Activated naive CD4-positive, alpha-beta T cell treated with anti-CD3 and anti-CD28 coated beads, Interleukin-2, amount 50 U/mL, for 16 hours (primary cell): ENCODE measurements at places on chromosomes 2 and 18.
A peak's percentile ranks its signal among the peaks of the same experiment; 100 is the strongest.

GRCh38 chr2:98749066-98749450 is 18.1 kb upstream of the MGAT4A start:
- no peak for DNase-seq

- DNase-seq, result no peak
Measured at GRCh38 chr2:231522418-231523180, 7.6 kb downstream of the NMUR1 start.

DNA sequence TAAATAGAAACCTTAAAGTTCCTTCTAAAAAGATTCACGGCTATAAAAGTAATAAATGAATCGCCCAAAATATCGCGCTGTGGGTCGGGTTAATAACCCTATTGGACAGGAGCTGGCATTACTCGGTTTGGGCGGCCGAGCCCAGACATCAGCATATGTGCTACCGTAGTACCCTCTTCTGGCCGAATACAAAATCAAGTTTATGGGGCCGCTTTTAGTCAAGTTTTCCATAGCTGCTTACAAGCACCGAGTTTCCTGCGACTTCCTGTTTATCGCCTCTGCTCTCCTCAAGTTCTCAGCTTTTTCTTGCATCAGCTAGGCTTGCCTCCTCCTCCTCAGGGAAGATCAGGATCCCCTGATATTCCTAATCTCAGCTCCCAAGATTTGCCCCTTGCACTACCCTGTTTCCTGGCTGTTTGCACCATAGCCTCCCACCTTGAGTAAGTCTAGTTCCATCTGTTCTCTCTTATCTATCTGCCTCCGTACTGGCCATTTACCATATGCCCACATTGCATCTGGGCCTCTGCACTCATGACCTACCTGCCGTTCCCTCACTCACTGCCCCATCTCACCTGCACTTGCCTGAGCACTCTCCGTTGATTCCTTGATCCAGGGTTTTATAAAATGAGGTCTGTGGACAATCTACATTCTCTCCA is 56.1 kb downstream of the SLC35F5 start:
- peak; percentile 50 for DNase-seq

- no peak for DNase-seq
Measured at GRCh38 chr2:103327386-103327785, 565.6 kb downstream of the TMEM182 start.

DNA sequence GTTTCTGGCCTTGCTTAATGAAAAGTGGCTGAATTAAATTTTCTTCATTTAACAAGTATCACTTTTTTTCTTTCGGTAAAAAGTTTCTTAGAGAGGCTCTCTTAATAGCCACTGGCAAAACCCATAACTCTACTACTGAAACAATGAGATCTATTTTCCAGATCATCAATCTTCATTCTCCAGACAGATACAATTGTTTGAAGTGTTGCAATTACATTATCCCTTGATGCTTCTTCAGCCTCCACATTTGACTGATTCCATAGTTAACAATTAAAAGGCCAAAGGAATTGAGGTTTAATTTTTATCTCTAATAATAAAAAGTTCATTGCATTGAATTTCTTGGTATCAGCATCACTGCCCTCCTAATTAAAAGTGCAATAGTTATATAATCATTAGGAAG is 176.3 kb downstream of the ZNF385B start:
- no peak for DNase-seq

DNA sequence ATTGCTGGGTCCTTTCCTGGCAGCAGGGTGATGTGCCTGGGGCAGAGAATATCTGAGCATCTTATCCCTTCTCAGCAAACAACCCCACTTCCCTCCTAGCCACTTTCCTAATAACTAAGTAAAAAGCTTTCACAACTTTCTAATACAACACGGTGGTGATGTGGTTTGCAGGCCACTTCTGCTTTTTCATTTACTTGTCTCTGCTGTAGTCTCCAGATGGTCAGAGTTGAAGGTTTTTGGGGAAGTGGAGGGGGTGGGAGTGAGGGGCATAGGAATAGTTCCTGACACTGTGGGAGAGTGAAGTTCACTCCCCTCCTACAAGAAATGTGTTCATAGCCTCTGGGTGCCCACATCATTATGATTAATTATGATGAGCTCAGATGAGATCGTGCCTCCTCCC is 11.6 kb downstream of the OXER1 start:
- DNase-seq, result no peak

DNA sequence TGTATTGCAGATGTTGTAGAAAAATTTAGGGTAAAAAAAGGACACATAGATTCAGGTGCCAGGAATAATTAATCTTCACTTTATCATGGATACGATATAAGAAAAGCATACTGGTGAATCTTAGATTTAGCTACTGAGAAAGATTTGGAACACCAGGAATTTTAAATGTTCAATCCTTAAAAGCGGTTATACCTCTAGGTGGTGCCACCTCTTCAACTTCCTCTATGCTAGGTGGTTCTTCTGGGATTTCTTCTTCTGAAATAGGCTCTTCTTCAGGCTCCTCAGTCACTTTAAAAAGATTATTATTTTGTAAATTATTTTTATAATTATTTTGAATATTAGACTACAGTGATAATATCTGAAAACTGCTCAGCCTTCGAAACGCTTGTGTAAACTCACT is 133.1 kb downstream of the TTN start:
- DNase-seq, result no peak

DNA sequence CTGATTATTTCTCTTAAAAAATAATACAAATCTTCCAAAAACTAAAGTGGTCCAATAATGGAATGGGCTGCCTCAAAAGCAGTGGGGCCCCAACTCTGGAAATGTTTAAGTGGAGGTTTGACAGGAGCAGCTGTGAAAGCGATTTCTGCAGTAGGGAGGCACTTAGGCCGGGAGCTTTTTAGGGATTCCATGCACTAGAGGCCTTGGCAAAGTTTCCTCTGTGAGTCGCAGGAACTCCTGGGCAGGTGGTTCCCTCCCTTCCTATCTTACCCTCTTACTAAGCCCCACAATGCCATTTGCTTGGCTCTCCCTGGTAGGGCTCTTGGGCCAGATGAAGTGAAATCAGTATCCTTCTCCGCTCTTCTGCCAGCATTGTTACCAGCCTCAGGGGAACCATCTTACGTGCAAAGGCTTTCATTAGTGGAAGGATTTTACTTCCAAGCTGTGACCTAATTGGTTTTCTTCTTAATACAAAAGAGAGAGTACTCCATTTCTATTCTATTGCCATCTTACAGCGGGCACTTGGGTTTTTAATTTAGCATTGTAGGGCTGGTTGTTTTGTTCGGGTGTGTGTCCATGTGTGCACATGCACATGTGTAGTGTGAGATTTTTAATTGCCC is 34.3 kb upstream of the C18orf32 start:
- DNase-seq, result no peak

DNA sequence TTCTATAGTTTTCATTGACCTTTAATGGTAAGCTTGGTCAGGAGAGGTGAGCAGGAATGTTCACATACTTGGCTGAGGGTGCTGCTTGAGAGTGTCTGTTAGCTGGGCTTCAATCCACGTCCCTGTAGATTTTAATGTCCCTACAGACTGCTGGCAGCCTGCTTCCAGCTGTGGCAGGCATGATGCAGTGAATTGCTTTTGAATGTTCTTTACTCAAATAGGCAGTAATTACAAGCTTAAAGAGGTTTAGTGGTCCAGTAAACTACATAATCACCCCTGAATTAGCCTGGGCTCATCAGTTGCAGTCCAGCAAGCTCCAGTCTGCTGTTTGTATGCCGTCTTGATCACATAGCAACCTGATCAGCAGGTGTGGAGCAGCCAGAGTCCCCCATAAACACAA is 102.1 kb downstream of the MEIS1 start:
- DNase-seq, result no peak

DNA sequence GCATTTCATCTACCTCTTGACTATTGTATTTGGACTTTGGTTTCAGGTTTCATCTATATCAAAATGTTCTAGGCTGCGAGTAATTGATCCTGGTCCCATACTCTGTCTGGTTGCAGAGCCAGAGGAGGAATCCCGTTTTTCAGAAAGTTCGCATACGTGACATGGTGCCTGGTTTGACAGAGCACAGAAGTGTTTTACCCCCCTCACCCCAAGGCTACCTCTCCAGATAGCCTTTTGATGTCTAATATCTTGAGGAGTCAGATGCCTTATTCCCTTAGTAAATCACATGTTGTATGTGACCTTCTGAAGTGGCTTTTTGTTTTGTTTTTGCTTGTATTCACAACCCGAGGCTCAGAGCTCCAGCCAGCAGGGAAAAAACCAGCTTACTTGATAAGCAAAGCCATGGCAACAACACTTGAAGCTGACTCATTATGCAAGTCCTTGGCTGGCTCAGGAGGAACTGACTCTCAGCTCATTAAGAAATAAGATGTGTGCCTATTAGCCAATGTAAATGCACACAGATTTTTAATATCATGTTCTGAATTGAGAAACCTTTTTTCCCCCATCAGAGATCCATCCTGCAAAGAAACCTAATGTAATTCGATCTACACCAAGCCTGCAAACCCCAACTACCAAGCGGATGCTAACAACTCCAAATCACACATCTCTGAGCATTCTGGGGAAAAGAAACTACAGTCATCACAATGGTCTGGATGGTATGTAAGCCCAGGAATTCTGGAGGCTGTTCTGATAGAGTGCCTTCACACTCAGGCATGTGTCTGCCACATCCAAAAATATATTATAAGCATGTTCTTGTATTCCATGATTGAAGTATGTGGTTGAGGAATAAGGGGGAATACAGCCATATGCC is 41.4 kb downstream of the OXER1 start:
- no peak for DNase-seq

- DNase-seq, result no peak
Measured at GRCh38 chr2:25598911-25599310, 74.5 kb downstream of the DTNB start.

DNA sequence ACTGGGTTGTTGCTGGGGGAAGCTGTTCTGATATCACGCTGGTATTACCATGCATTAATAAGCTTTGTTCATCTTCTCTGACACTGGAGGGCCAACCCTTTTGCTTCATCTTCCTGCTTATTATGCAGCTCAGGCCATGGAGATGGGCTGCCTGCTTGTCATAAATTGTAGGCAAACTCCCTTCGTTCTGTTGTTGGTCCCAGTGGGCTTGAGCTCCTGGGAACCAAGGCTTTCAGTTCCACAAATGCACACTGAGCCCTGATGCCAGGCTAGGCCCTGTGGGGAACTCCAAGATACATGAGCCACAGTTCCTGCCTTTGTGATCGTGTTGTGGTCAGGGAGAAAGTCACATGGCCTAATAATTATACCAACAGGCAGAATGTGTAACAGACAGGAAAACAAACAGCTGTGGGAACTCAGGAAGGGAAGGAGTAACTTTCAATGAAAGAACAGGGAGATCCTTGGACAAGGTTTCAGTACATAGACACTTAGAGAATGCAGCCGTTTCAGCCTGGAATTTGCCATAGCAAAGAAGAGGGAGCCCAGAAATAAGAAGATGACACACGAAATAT is 49.0 kb upstream of the BCL2L11 start:
- DNase-seq, result no peak

GRCh38 chr2:1238598-1239138 is 174.6 kb upstream of the TPO start:
- no peak for DNase-seq

DNA sequence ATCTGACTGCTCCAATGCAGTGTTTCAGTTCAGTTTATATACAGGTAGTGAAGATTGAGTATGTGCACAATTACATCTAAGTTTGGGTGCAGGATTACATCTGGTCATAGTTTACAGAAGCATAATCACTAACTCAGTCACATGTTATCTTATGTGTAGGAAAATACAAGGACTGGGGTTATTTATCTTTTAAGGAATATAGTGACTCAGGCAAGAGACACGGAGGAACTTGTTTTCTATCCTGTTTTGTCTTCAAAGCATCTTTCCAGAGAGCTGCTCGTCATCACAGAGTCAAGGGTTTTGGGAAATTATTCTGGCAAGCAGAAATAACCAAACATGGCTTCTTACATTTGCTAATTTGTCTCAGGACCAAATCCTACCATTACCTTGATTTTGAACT is 1371.5 kb upstream of the TMEFF2 start:
- no peak for DNase-seq

DNA sequence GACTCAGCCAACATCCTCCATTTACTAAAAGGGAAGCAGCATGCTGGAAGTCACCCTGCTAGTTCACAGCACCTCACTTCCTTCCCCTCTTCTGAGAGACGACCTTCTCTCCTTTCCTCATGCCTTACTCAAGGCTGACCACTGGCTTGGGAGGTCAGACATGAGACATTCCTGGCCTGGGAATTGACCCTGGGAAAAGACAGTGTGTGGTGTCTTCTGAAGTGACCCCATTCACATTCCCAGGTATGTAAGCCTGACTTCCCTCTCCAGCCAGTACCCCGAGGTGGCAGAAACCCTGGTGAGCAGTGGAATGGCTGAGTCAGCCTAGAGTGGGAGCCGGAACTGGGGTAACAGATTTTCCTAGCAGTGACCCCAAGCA is 92.4 kb downstream of the PLB1 start:
- DNase-seq, result no peak

GRCh38 chr2:231069379-231070054 is 12.8 kb downstream of the PSMD1 start:
- DNase-seq, result no peak

DNA sequence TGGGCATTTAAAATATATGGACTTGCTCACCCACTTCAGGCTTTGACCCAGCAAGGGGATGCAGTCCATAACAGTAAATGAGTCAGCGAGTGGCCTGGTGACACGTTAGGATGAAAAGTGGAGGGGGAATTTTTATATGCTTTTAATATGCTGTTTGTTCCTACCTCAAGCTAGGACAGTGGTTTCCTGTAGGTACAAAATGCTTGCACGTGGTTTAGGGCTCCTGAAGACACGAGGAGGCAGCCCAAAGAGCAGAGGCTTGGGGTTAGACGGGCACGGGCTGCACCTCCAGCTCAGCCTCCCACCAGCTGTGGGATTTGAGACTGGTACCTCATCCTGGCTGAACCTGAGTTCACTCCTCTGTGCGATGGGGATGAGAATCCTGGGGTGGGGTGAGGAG is 306.2 kb upstream of the CXCR4 start:
- DNase-seq, result no peak

DNA sequence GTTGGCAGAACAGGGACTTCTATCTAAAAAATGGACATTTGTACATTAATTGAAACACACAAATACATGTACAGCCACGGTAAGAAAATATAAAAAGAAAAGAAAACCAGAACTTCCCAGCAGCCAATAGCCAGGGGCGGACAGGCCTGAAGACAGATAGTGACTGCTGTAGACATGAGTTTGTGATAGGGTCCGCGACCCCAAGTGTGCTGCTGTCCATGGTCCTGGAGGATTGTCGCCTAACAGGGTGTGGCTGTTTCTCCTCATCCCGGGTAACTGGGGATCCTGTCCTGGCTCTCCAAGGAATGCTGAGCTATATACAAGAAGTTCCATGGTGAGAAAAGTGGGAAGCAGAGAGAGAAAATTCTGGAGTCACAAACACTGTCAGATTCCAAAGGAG is 266.5 kb upstream of the SALL3 start:
- no peak for DNase-seq
